NCI-H1048 (cell line): ENCODE measurements at places on chromosomes 1 and 21.

GRCh38 chr1:19087017-19087736 lies 122.9 kb downstream of the UBR4 start:
- DNase-seq: no peak

- no peak for DNase-seq
Measured at GRCh38 chr1:46204406-46204742, 1.2 kb downstream of the LURAP1 start.

DNA sequence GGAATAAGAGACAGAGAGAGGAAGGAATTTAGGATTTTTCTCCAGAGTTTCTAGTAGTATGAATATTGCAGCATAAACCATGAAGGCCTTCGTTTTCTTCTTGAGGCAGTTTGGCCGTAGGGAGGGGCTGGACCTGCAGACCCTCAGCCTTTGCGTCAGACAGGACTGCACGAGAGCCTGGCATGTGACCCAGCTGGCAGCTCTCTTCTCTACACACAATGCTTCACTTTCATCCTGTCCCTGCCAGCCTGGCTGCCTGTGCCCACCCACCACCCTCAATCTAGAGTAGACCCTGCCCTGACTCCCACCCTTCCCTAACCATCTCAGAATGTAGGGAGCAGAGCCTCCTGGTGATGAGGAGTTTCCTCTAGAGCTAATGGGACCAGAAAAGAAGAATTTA lies 1.6 kb downstream of the CA14 start:
- DNase-seq: no peak

DNA sequence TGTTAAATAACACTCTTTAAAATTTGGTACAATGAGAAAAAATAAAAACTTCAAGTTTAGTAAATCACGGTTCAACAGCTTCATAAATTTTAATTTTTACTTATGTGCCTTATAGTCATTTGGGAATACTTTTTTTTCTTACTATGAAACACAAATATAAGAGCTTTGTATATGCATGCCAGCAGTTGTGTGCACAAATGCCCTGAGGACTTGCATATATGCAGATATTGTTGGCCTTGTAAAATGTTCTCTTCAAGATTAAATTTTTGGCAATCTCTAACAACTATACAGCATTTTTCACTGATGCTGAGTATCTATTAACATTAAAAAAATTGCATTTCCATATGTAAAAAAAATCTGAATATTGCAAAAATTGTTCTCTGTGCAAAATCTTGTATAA lies 458.7 kb upstream of the BRINP3 start:
- no peak for DNase-seq

- DNase-seq: no peak
Measured at GRCh38 chr1:237041795-237042525, at the start of gene RYR2. RYR2 (plus strand) TSS chr1:237042184; CDS start chr1:237042522, 338 bp downstream.

DNA sequence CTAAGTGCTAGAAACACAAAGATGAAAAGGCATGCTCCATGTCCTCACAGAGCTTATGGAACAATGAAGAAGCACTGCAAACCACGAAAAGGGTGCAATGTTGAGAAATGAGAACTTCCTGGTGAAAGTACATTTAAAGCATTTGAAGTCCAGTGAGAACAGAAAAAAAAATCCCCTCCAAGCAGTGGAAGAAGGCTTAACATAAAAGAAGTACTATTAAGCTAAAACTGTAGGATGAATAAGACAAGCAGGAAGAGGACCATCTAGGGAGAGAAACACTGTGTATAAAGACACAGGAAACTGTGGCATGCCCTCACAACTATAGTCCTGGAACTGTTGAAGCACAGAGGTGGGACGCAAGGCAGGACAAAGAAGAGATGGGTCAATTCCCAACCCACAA lies 10.0 kb downstream of the TP53BP2 start:
- no peak for DNase-seq

DNA sequence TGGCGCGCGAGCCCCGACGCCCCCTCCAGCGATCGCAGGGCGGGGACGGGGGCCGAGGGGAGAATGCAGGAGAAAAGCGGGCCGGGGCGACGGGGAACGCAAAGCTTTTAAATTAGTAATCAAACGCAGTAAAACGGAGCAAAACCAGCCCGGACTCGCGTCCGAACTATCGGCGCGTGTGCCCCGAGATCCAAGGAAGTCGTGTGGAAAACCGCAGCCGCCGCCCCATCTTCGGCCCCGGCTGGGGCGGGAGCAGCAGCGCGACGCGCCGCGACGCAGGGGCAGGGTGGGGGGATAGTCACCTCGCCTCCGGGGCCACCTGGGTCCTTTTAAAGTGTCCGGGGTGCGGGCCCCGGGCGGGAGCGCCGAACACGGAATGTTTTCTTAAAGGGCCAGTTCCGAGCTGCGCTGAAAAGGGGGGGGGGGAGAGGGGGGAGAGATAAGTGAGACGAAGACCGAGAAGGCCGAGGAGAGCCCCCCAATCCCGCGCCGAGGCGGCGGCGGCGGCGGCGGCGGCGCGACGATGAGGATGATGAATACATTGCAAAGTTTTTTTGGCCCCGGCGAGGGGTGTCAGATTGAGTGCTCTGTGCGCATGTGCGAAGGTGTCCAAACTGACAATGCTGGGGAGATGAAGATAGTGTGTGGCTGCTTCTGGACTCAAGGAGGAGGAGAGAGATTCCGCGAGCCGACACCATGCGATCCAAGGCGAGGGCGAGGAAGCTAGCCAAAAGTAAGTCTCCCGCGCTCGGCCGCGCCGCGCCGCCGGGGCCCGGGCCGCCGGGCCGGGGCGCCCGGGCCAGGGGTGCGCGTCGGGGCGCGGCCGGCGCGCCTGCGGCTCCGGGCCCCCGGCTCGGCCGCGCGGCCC lies at the start of gene PRDM16:
PRDM16 (plus strand) TSS at position 640 of the 868 bp plus-strand sequence; CDS start at position 697, 57 bp downstream.
- no peak for DNase-seq

GRCh38 chr1:204127597-204128242 lies 24.1 kb downstream of the ETNK2 start:
- DNase-seq: peak; percentile 50

- DNase-seq: no peak
Measured at GRCh38 chr21:23101111-23101510, 2102.9 kb downstream of the NCAM2 start.

GRCh38 chr21:18334066-18334465 lies 69.5 kb downstream of the TMPRSS15 start:
- DNase-seq: no peak

DNA sequence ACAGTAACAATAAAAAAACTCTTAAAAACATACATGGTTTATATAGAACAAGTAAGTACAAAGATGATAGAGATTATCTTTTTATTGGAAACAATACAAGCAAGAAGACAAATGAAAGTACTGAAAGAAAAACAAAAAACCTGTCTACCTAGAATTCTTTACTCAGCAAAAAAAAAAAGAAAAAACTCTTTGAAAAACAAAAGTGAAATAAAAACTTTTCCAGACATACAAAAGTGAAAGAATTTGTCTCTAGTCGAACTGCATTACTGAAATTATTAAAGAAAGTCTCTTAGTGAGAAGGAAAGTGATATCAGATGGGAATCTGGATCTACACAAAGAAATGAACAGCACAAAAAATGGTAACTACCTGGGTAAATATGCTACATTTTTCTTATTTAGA lies 2.7 kb upstream of the HMCN1 start:
- no peak for DNase-seq

- no peak for DNase-seq
Measured at GRCh38 chr1:30768830-30769718, 11.5 kb upstream of the LAPTM5 start.

GRCh38 chr1:40640314-40641076 lies 25.0 kb downstream of the RIMS3 start:
- no peak for DNase-seq

DNA sequence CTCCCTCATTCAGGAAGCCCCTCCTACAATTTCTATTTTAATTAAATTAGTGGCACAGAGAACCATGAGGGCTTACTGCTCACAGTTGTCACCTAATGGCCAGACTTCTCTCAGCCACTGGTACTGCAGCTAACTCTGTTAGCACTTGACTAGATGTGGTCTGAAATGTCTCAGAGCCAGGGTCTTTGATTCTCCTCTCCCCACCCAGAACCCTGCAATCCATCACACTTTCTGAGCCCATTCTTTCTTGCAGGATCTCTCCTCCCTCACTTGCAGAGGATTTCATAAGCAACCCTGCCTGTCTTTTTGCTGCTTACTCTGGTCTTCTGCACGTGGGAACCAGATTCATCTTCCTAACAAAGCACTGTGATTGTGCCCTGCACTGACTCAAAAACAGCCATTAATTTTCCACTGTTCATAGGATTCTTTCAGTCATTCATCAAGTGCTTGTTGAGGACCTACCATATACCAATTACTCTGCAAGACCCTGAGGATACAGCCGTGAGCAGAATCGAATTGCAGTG lies 108.4 kb downstream of the EDEM3 start:
- DNase-seq: no peak

DNA sequence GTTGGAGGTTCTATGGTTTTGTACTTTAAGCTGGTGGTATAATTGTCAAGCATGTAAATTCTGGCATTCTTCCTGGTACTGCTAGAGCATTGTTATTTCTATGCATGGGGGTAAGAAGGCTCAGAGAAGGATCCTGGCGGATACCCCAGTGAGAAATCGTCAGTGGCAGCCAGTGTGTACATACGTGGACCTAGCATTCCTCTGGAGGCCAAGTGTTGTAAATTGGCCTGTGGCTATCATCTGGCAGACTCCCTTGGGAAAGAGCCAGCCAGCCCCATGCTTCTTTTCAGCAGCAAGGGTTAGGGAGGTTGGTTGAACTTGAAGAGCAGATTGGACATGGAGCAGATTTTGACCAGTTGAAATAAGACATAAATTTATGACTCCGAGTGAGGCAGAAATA lies 5.2 kb upstream of the AGO3 start:
- DNase-seq: no peak

GRCh38 chr21:42614396-42614795 lies 39.0 kb upstream of the PDE9A start:
- no peak for DNase-seq

- no peak for DNase-seq
Measured at GRCh38 chr21:46316708-46317324, 6.9 kb downstream of the C21orf58 start.

DNA sequence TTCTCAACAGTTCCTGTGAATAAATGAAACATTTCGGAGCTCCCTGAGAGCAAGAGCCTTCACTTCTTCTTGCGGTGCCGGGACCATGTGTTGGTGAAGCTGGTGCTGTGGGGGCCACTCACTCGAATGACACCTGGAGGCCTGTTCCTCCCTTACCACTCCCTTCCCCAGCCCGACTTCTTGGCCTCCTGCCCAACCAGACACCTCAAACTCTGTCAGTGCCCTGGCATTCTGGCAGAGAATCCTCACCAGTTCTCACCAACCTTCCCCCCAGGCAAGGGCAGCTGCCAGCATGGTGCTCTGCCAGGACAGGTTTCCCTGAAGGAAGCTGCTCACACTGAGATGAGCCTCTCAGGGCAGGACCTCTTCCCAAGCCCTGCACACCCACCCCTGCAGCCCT lies 68.3 kb downstream of the MPZL1 start:
- no peak for DNase-seq

GRCh38 chr1:148264374-148265276 lies 112.5 kb upstream of the NBPF11 start:
- DNase-seq: no peak

- no peak for DNase-seq
Measured at GRCh38 chr1:5720936-5721335, 271.3 kb downstream of the NPHP4 start.

DNA sequence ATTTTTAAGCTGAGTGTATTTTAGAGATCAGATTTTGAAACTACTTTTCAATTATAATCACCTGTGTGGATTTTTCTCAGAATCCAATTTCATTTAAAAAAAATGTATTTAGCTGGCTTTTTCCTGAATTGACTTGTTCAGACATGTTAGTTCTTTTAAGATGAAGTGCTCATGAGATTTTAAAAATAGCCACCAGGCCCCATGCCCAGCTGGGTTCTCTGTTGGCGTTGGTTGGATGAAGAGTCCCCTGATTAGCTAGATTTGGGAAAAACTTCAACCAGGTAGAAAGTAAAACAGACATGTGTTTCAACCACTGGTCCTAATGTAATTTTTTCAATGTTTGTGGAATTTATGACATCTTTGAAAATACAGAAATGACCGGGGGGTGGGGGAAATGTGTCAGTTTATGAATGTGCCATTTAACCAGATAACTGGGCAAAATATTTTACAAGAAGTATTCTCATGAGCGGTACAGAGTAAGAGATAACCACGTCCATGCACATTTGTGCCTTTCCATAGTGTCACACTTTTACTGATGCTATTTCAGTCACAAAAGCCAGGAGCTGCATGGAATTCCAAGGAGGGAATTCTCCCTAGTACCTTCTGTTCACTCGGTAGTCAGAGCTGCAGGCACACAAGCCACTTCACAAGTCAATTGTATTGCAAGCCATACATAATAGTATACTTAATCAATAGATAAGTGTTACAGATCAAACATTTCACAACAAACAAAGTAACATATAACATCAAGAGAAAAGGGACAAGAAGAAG lies 51.1 kb downstream of the KCNK1 start:
- no peak for DNase-seq

GRCh38 chr1:23810818-23811540 lies 10.4 kb upstream of the GALE start:
- DNase-seq: no peak

- peak; percentile 60 for DNase-seq
Measured at GRCh38 chr1:235513495-235514366, 9.5 kb upstream of the B3GALNT2 start.

DNA sequence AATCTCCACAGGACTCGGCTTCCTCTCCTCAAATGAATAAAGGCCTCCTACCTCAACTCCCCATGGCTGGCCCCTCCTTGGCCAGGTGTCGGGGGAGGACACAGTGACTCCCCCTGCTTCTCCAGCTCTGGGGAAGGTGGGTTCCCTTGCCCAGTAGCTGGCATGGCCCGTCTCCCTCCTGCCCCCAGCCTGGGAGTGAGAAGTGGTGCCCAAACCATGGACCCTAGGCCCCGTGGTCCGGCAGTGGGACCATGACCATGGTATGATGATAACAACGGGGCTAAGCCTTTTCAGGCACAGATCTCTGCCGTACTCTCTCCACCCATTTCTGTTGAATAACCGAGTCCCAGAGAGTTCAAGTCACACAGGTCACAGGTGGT lies 11.2 kb downstream of the PLA2G2F start:
- no peak for DNase-seq

GRCh38 chr21:44024257-44024656 lies 12.1 kb downstream of the TRAPPC10 start:
- no peak for DNase-seq

DNA sequence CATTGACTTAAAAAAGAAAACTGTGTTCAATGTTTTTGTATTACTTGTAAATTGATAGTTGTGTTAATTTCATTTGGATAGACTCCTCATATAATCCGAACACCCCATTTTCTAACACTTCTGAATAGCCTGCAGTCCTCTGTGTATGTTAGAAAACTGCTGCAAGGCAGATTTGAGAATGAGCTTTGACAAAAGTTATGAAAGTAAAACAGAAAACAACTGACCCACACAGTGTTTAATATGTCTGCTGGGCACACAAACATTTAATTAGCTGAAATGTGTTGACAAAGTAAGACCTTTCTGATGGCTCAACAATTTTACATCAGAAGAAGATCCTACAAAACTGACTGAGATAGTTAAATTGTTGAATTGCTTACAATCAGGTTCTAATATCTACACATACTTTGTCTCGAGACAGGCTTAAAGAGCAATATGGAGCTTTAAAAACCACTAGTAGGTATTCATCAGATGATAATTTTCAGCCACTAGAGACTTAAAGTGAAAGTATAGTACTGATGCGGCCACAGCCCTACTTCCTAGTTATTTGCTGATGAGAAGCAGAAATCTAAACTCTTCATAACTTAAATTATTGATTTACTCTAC lies 40.0 kb upstream of the PRMT6 start:
- no peak for DNase-seq
